Adrenal gland (tissue), 19 donors: ENCODE measurements at places on chromosomes 2 and 18.
A peak's percentile ranks its signal among the peaks of the same experiment; 100 is the strongest.

- peak; percentile 15 for DNase-seq
Measured at GRCh38 chr18:79611040-79611681, 68.4 kb upstream of the CTDP1 start.

GRCh38 chr2:238905224-238905623, 57.3 kb downstream of the TWIST2 start:
- DNase-seq = no peak

- DNase-seq = peak; percentile 75
Measured at GRCh38 chr18:62781893-62782292, 66.6 kb downstream of the PHLPP1 start.

DNA sequence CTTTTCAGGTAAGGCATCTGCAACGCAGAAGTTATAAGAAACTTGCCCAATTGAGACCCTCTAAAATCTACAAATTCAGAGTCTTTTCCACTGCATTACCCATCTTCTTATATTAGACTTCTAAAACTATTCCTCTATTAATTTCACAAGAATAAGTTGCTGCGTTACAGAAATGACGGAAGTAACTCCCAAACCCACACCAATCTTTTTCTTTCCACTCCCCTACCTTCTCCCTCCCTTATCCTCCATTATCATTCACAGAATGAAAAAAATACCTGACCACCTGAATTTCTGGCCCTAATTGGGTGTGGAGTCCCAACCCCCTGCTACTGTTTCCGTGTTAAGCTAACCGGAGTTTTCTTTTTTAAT, 689 bp downstream of the RPRD1A start:
- no peak for DNase-seq

- peak; percentile 89 for DNase-seq
Measured at GRCh38 chr2:163735685-163736432, at the start of gene FIGN. Gene FIGN (minus strand): TSS chr2:163736008. CDS start chr2:163734927, 1,081 bp downstream.

GRCh38 chr2:157672129-157672528, 43.5 kb upstream of the ACVR1C start:
- DNase-seq = no peak

GRCh38 chr18:54149078-54149697, 75.3 kb downstream of the MBD2 start:
- no peak for DNase-seq

DNA sequence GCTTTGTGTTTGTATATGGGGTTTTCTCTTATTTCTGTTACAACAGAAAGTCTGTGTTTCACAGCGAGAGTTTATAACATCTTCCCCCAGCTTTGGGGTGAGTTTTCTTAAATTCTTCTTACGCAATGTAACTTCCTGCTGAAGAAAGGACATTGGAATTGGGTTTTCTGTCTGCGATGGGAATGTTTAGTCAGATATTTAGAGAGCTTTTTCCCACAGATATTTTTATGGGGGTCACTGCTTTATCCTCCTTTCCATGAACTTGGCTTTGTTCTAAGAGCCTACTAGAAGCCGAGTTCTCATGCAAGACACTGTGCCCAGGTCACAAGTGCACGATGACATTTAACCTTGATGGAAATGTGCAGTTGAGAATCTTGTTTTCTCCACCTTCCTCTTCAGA, 22.1 kb downstream of the B3GNT2 start:
- DNase-seq = no peak

GRCh38 chr2:219957820-219958219, 330.4 kb downstream of the SLC4A3 start:
- DNase-seq = no peak

DNA sequence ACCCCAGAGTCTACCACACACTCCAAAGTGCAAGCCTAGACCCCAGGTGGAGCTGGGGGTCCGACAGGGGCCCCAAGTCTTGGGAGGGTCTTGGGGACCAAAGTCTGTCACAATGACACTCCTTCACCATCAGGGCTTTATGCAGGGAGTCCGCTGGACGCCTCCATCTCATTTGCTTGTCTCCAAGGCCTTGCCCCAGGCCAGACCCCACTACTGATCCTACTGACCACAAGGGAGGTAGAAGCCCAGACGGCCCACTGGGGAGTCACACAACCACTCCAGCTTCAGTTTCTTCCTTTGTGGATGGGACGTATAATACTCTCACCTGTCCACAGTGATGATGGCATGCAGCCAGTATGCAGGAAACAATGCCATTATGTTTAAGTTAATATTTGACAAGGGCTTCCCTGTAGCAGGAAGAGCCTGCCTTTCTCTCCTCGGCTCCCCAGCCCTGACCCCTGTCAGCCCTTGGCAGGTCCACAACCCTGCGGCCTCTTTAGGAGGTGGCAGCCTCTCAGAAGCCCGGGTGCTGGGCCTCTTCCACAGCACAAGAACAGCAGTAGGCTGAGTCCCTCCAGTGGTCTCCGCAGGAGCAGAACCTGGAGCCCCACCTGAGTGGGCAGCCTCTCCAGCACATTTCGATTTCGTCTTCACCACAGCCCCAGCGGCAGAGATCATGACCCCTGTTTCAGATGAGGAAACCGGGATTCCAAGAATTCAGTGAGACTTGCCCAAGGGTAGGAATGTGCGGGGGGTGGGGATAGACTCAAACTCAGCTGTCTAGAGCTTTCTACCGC, 6.5 kb downstream of the BIN1 start:
- no peak for DNase-seq
